Heart right ventricle (tissue), 16 donors: ENCODE measurements at places on chromosomes 12 and 14. TPM values are rescaled to one million over a fixed set of nuclear protein-coding genes. Genes with fewer than 3 reads are reported as not detected.

The KLHDC1 gene
- polyA plus RNA-seq = 6.9 TPM

DNA sequence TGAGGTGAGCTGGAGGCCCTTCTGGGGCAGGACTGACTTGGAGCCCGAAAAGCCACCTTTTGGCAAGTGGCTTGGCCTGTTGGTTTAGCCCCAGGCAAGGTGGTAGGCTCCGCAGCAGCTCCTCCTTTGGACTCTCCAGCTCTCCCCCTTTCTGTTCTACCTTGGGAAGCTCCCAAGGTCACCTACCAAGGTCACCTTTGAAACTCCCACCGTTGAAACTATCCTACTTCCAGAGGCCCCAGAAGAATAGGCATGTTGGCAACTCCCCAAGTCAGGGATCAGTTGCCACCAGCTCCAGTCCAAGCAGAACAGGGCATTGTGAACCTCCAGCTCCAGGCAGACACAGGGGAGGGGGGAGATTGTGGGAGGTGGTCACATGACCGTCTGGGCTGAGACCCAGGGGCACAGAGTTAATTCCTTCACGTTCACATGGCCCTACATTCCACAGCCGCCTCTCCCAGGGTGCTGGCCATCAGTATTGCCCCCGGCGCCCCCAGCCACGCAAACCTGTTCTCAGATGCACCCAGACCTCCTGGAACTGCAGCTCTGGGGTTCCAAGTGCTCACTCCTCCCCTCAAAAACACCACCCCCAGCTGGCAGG is 14.4 kb downstream of the IRF2BPL start:
- H3K4me1 ChIP-seq = no peaks in the 10 kb centered on the region
- H3K27ac ChIP-seq = peak overlapping the region; percentile 81
- no peaks in the 10 kb centered on the region for H3K36me3 ChIP-seq

GRCh38 chr12:76259660-76260389 is 88.4 kb downstream of the BBS10 start:
- DNase-seq = no peak
- no peaks in the 10 kb centered on the region for H3K27me3 ChIP-seq
- H3K4me1 ChIP-seq = no peaks in the 10 kb centered on the region
- no peak overlapping the region for H3K4me3 ChIP-seq
- no peaks in the 10 kb centered on the region for H3K36me3 ChIP-seq

GRCh38 chr14:68627868-68628604 is 164.8 kb downstream of the ZFP36L1 start:
- peak overlapping the region; percentile 78 for H3K27ac ChIP-seq
- H3K4me1 ChIP-seq = peaks cover 59% of the 10 kb centered on the region
- no peaks in the 10 kb centered on the region for H3K36me3 ChIP-seq
- no peaks in the 10 kb centered on the region for H3K27me3 ChIP-seq
- peak overlapping the region; percentile 27 for H3K4me3 ChIP-seq

- no peak overlapping the region for H3K4me3 ChIP-seq
- H3K4me1 ChIP-seq = no peaks in the 10 kb centered on the region
- H3K36me3 ChIP-seq = no peaks in the 10 kb centered on the region
- H3K27me3 ChIP-seq = no peaks in the 10 kb centered on the region
Measured at GRCh38 chr12:79566452-79567174, 124.2 kb downstream of the PAWR start.
